ENCODE measurements at places on chromosomes 7 and 10.

GRCh38 chr10:20879136-20879535, 18.0 kb downstream of the NEBL start:
- DNase-seq, result no peak

- no peak for DNase-seq
Observed at GRCh38 chr7:70457883-70458680, 673.9 kb upstream of the GALNT17 start.

DNA sequence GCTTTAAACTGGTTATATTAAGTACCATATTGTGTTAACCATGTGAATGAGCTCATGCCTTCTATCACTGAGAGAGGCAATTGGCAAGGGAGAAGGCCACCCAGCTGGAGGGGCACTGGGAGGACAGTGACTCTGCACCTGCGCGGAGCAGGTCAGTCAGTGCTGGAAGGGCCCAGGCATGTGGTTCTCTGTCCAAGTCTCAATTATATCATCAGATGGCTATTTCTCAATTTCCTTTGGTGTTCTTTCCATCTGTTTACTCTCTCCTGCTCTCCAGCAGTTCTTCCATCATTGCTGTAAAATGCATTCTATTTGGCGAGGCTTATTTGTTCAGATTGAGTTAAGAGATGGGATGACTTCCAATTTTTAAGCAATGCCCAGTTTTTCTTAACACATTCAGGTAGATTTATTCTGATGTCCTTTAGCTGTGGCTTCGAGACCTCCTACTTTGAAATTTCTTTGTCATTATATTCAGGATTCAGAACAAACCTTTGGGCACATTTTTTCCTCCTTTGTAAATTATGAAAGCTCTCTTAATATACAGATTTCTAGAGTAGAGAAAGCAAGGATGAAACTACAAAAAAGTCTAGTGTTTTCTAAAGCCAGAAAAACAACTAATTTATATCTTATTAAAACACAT, 159.3 kb downstream of the BMPER start:
- no peak for DNase-seq

DNA sequence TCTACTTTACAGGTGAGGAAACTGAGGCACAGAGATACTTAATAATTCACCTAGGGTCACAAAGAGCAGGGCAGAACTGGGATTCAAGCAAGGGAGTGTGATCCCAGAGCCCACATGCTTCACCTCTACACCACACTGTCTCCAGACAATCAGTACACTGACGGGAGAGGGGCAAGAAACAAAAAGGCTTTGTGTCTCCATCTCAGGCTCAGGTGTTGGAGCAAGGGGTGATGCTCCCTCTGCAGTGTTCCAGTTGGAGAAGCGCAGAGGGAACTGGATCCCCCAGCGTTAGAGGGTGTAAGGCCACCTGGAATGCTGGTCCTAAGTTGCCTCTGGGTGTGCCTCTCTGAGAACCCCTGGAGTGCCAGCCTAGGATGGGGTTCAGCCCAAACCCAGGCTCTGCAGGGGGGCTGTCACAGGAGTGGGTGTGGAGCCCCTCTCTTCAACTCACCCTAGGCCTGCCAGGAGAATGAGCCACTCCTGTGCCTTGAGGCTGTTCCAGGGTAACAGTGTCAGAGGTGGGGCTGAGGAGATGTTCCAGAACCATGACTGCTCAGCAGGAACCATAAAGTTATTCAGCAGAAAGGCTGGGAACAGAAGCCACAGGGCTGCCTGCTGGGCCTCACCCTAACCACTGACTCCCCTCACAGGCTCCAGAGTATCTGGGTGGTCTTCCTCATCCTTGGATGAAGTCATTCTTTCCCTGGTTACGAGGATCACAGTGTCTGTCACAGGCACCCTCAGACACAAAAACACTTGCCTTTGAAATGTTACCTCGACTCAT, 5.5 kb downstream of the RBP4 start:
- DNase-seq, result no peak

GRCh38 chr10:43227911-43228782, 38.7 kb downstream of the RASGEF1A start:
- DNase-seq, result peak; percentile 2

- DNase-seq, result peak; percentile 86
Observed at GRCh38 chr7:104552102-104552501, 223.7 kb downstream of the LHFPL3 start.

- no peak for DNase-seq
Observed at GRCh38 chr7:158501393-158502067, 86.1 kb downstream of the PTPRN2 start.

GRCh38 chr7:149670288-149670687, 103.1 kb downstream of the ZNF467 start:
- DNase-seq, result no peak

- DNase-seq, result no peak
Observed at GRCh38 chr7:71430246-71430645, 298.3 kb downstream of the GALNT17 start.

DNA sequence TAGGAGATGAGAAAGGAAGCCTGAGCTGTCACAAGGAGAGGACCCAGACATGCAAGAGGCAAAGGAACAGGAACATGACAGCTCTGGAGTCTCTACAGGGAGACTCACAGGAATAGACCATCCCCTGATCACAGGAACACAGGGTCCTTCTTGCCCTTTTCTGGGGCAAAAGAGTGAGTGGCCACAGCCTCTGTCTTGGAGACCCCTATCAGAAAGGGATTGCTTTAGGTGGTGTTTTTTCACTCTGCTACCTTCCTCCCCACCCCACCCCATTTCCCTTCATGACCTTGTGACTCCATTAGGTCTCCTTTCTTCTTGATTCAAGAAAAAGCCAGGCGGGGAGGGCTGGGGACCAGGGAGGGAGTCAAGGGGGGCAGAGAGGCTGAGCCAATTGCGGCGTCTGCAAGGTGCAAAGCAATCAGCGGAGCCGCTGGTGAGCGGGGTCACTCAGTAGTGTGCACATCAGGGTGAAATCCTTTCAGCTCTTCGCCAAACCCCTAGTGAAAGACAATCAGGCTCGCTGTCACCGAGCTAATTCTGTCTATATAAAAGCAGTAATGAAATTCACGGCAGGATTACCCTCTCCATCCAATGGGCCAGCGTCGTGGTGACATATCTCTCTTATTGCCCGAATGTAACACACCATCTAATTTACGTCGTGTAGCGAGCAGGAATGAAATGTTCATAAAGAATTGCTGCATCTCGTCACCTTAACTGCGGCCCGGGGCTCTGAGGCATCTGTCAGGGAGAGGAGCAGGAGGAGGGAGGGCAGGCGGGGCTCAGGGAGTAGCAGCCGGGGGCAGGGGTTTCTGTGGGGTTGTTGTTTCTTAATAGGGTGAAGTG, 31.5 kb upstream of the BTRC start:
- DNase-seq, result peak; percentile 18

DNA sequence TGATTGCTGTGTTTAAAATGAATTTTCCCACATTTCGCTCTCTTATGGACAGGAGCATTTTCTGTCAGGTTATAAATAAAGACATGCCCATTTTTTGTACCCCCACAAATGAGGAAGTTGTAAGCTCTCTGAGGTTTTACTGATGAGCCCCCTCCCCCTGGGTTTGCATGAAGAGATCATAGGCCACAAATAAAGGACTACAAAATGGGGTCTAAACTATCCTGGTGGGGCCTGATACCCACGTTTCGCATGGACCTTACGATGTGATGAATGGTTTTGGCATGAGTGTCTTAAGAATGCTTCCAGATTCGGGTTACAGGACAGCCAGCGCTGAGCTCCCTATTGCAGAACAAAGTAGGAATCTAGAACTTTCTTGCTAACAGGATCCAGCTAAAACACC, 5.8 kb downstream of the IKZF1 start:
- no peak for DNase-seq

GRCh38 chr7:100342765-100343164, 15.2 kb upstream of the PILRB start:
- no peak for DNase-seq

GRCh38 chr10:92421550-92421949, 130.6 kb downstream of the MARCHF5 start:
- DNase-seq, result no peak

- DNase-seq, result peak; percentile 84
Observed at GRCh38 chr10:79929409-79929904, 19.4 kb downstream of the SFTPD start.

DNA sequence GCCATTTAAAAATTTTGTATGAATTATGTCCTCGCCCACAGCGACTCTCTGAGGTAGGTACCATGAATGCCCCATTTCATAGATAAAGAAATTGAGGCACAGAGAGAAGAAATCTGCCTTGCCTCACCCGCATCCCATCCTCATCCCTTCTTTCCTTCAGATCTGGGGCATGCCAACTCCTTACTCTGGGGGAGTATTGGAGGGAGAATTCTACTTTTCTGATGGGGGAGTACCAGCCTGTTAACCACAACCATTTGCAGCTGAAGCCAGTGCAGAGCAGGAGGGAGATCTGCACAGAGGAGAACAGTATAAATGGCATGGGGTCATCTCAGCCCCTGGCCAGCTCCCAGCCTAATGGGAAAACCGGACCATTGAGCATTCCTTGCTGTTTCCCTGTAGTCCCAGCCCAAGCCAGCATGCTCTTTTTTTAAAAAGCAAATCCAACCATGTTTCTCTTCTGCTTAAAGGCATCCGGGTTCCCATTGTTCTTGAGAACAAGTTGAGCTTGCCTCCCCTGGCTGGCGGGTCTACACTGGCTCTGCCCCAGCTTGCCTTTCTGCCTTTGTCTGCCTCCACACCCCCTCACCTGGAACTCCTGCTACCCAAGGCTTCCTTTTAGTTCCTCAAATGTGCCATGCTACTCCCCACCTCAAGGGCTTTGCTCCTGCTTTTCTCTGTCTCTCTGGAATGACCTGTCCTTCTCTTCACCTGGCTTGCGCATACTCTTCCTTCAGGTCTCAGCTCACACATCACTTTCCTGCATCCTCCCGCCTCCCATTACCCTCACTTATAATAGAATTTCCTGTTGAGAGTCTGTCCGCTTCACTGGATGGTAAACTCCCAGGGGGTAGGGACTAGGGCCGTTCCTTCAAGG, 8.8 kb upstream of the ZNF503 start:
- DNase-seq, result peak; percentile 9

DNA sequence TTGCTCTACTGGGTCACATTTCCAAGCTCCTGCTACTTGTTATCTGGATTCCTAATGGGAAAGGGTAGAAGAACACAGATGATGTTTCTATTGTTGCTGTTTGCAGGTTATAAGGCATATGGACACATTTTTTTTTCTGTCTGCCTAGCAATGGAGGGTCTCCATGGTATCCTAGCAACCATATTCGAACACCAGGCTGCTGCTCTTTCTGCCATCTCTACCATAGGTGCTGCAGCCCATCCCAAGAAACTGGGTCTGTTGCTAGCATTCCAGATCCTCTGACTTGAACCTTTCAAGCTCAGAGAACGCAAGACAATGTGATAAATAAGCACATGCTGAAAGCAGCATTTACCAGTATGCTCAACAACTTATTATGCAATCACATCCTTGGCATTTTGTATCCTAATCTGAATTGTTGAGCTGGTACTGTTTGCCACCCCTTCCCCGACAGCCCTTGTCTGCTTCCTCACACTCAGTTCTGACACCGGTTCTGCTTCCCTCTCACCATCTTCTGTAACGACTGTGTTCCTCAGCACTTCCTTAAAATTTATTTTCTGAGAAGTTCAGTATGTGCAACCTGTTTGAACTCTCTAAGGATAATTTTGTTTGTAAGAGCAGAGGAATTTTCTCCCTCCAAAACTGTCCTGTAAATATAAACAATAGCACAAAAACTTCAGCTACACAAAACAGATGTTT, 6.2 kb downstream of the PRKG1 start:
- DNase-seq, result no peak

DNA sequence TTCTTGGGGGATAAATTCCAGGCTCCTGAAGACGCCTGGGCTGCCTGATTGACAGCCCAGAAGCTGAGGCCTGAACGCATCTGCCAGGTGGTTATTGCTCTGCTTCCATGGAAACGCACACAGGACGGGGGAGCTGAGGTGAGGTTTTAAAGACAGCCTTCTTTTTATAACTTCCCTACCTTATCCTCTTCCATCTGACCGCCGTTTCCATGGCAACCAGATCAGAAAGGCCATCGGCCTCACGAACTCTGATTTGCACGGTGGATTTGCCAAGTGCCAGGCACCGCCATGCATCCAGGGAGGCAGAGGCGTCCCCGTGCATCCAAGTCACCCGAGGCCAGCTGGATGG, 260.9 kb downstream of the ADARB2 start:
- DNase-seq, result peak; percentile 25

DNA sequence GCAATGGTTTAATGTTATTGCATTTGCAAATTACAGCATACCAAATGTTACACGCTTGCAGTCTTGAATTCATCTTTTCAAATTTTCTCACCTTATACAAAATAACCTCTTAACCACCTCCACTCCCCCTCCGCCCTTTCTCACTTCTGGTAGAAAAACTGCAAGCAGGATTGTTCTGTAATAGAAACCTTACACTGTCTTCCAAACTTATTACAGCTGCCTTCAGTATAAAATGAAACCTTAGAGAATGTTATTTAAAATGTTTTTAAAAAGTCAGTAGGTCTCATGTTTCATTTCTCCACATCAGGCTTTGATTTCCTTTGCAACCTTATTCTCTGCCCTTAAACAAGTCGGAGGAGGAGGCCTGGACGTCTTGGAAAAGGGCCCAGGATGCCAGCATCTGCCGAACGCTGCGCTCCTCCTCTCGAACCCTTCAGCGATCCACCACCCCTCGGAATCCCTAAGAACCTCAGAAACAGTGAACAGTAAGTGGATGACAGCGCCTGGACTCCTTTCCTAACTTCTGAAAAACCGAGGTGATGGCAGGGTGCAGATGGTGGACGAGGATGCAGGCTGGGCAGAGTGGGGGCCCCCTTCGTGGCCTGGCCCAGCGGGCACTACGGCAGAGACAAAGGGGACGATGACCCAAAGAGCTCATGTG, 74.0 kb downstream of the FGFR2 start:
- no peak for DNase-seq

GRCh38 chr7:68535266-68535665, 1063.0 kb upstream of the AUTS2 start:
- DNase-seq, result no peak

- peak; percentile 41 for DNase-seq
Observed at GRCh38 chr10:112689327-112690072, 242.5 kb downstream of the VTI1A start.

DNA sequence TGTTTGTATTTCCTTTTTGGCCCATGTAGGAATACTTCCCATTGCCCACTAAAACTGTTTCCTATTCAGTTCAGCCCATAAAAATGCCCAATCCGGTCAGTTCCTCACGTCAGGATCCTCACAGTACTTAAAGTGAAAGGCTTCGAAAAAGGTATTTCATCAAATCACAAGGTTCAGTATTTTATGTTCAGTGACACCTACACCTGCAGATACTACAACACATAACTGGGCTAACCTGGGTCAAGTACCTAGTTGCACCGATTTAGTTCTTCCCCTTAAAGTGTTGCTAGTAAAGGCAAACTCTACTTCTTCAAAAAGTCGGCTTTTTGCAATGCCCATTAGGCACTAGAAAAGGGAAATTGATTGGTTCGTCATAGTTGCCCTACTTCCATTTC, 1.1 kb downstream of the SNX13 start:
- DNase-seq, result no peak

DNA sequence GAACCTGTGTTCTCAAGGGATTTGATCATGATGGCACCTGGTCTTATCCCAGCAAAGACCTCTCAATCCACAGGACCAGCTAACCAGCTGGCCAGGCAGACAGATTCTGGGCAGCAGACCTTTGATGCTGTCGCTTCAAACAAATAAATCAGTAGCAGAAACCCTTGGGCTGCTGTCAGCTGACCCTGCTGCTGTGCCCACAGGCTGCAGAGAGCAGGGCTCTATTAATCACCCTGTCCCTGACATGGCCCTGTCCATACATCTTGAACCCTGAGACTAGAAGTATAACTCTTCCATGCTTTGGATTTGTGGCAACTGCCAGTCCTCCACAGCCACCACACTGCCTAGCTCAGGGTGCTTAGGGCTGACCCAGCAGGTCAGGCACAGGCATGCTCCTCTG, 244.1 kb upstream of the PODXL start:
- DNase-seq, result no peak

Data from nephron progenitor cell (in vitro differentiated cells).